ENCODE measurements at places on chromosomes 2 and 18. TPM values are rescaled to one million over a fixed set of nuclear protein-coding genes. Genes with fewer than 3 reads are reported as not detected.

The RUFY4 gene
- total RNA-seq: 1.8 TPM

- H3K27me3 ChIP-seq: no peaks in the 10 kb centered on the region
- DNase-seq: no peak
- H3K27ac ChIP-seq: no peak overlapping the region
- H3K4me3 ChIP-seq: no peak overlapping the region
- H3K36me3 ChIP-seq: no peaks in the 10 kb centered on the region
These were observed 28.9 kb downstream of the KCNK3 start for GRCh38 chr2:26721115-26722032.

DNA sequence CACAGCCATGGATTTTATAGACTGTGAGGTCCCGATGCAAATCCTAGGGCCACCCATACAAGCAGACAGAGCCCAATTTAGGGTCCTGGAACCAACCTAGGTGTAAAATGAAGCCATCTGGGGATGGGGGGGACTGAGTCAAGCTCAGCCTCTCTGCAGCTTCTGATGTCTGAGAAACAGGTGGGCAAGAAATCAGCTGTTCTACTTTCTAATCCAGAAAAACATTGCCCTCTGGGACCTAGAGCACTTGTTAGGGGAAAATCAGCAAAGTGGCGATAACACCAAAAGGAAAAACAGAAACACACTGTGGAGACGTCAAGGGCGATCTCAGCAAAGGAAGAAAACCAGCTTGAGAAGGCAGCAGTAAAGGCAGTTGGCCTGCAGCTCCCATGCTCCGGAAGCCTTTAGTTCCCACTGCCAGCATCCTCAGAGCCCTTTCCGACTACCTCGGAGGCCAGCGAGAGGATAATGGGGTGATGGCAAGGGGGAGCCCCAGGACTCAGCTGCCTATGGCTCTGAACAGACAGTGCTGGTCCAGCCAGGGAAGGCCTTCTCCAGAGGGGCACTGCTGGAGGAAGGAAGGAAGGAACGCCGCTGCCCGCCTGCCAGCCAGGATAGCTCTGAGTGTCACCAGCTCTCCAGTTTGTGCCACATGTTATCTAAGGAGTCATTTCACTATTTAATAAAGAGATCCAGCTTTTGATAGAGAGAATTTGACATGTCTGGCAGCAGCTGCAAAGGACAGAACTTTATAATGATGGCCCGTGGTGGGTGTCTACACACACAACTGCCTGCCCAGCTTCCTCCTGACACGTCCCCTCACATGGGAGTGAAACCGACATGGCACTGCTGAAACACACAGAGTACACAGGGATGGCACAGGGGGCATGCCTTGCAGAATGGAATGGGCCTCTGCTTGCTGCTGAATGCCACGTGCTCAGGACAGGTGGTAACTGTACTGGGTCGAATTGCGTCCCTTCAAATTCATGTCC lies 37.7 kb downstream of the HS1BP3 start:
- H3K4me3 ChIP-seq: no peak overlapping the region
- no peaks in the 10 kb centered on the region for H3K27me3 ChIP-seq
- no peaks in the 10 kb centered on the region for H3K36me3 ChIP-seq
- H3K27ac ChIP-seq: no peak overlapping the region
- peaks cover 14% of the 10 kb centered on the region for H3K4me1 ChIP-seq

DNA sequence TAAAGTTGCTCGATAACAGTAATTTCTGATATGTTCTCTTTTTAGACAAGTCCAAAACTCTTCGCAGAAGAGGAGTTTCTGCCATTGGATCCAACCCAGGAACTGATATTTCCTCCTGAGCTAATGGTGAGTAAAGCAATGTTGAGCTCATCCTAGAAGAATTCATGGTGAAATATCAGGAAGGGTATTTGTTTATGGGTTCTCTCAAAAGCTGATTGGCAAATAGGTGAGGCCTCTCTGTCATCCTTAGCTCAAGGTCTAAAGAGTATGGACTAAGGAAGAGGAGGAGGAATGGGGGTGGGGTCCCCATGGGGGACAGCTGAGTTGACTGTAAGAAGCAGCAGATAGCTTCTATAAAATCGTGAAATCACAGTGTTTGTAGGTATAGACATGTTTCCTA lies 18.2 kb downstream of the AOX1 start:
- H3K36me3 ChIP-seq: no peaks in the 10 kb centered on the region
- H3K4me1 ChIP-seq: no peaks in the 10 kb centered on the region
- H3K27ac ChIP-seq: no peak overlapping the region
- peaks cover 2% of the 10 kb centered on the region for H3K27me3 ChIP-seq
- no peak for DNase-seq

GRCh38 chr2:134861173-134861572 lies 22.8 kb downstream of the ACMSD start:
- H3K36me3 ChIP-seq: no peaks in the 10 kb centered on the region
- H3K4me1 ChIP-seq: no peaks in the 10 kb centered on the region
- DNase-seq: no peak
- H3K27me3 ChIP-seq: no peaks in the 10 kb centered on the region
- no peak overlapping the region for H3K27ac ChIP-seq

DNA sequence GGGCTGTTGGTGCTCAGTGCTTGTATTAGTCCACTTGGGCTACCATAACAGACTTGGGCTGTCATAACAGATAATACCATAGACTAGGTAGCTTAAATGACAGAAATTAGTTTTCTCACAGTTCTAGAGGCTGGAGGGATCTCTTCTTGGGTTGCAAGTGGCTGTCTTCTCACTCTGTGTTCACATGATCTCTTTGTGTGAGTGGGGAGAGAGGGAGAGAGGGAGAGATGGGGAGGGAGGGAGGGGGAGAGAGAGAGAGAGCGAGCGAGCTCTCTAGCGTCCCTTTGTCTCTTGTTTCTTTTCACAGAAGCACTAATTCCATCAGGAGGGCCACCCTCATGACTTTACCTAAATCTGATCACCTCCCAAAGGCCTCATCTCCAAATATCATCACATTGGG lies 4.5 kb upstream of the XRCC5 start:
- H3K4me1 ChIP-seq: no peaks in the 10 kb centered on the region
- H3K27me3 ChIP-seq: no peaks in the 10 kb centered on the region
- H3K36me3 ChIP-seq: peaks cover 2% of the 10 kb centered on the region
- DNase-seq: no peak
- H3K27ac ChIP-seq: no peak overlapping the region
- H3K4me3 ChIP-seq: no peak overlapping the region

DNA sequence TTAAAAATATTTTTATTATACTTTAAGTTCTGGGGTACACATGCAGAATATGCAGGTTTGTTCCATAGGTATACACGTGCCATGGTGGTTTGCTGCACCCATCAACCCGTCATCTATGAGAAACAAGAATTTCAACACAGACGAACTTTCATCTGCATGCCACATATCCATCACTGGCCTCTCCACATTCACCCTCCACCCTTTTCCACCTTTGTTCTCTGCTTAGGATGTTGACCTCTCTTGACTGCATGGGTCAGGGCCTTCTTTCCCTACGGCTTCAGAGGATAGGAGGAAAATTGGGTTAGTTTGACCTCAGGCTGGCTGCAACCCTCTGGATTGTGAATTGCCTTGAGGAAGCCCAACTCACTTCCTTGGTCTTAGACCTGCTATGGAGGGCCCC lies 260.9 kb downstream of the MREG start:
- no peak for DNase-seq
- H3K27me3 ChIP-seq: no peaks in the 10 kb centered on the region
- H3K36me3 ChIP-seq: no peaks in the 10 kb centered on the region
- H3K4me1 ChIP-seq: peaks cover 7% of the 10 kb centered on the region

- no peaks in the 10 kb centered on the region for H3K27me3 ChIP-seq
- H3K36me3 ChIP-seq: no peaks in the 10 kb centered on the region
- no peak overlapping the region for H3K4me3 ChIP-seq
- peak; percentile 54 for DNase-seq
These were observed 214.6 kb downstream of the TRIB2 start for GRCh38 chr2:12931186-12931844.

GRCh38 chr2:66233981-66234380 lies 200.9 kb upstream of the MEIS1 start:
- no peaks in the 10 kb centered on the region for H3K36me3 ChIP-seq
- H3K27ac ChIP-seq: no peak overlapping the region

DNA sequence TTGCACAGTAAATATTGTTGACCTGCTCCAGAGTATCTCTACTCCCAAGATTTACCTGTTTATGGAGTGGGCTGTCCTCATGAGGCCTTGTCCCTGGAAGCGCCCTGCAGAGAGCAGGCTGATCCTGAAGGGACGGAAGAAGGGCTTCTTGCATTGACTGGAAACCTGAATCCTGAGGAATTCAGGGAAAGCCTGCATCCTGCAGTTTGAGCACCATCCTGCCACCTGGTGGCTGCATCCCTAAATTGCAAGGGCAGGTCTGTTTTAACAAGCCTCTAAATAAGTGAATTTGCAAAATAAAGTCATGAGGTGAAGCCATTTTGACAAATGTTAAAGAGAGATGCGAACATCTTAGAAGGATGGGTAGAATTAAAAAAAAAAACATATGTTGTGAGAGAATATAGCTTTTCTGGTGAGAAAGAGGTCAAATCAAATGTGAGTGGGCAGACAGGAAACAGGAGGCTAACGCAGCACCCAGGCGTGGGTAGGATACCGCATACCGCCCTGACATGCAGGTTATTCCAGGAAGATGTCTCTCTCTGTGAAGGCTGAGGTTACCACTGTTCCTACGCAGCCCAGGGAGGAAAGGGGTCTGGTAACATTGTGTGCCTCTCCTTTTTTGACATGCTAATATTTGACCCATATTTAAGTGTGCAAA lies 754.9 kb downstream of the RNF144A start:
- H3K27ac ChIP-seq: peak overlapping the region; percentile 9
- peaks cover 21% of the 10 kb centered on the region for H3K4me1 ChIP-seq
- H3K4me3 ChIP-seq: no peak overlapping the region
- no peaks in the 10 kb centered on the region for H3K36me3 ChIP-seq
- no peaks in the 10 kb centered on the region for H3K27me3 ChIP-seq
- peak; percentile 30 for DNase-seq

DNA sequence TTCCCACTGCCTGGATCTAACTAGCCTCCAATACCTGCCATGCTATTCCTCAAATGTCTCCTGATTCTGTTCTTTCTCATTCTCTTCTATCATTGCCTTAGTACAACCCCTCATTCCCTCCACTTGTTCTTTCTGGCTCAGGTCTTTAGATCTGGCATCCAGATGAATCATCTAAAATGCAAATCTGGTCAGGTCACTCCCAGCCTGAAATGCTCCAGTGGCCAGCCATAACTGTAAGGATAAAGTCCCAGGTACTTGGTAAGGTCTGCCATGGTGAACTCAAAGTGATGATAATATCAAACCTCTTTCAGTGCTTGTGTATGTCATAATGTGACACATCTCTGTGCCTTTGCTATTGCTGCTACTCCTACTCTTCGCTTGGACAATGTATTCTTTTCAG lies 2.9 kb upstream of the SNRNP27 start:
- H3K27ac ChIP-seq: no peak overlapping the region
- H3K27me3 ChIP-seq: no peaks in the 10 kb centered on the region
- no peak for DNase-seq
- H3K4me3 ChIP-seq: no peak overlapping the region
